ENCODE measurements at places on chromosomes 4 and X.
A peak's percentile ranks its signal among the peaks of the same experiment; 100 is the strongest.

- no peak for DNase-seq
Measured at GRCh38 chr4:172980219-172980618, 188.4 kb upstream of the GALNT7 start.

- no peak for DNase-seq
Measured at GRCh38 chr4:67571975-67572374, 13.4 kb downstream of the STAP1 start.

DNA sequence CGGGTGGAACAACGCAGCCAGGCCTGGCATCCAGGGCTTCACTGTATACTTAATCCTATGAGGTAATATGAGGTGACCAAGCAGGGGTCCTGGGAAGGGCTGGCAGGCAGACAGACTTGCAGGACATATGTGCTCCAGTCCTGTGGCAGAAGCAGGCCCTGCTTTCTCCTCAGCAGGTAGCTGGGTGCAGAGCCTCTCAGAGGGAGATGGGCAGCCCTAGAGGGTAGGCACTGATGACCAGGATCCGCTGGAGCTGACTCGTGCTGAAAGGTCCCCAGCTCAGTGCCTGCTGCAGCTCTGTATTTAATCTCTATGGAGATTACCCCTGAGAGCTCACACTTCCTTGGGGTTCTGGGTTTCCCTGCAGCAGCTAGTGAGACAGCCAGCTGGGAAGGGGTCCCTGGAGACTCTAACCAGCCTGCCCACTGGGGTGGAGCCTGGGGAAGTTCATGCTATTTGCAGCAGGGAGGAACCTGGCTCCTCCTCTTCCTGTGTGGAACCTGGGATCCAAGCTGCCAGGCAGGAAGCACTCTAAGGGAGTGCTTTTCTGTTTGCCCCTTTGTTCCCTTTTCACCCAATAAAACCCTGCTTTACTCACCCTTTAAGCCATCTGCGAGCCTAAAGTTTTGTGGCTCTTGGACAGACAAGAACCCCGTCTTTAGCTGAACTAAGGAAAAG, 339.2 kb downstream of the DCAF12L2 start:
- no peak for DNase-seq

GRCh38 chrX:108165383-108166111, 74.0 kb downstream of the ATG4A start:
- DNase-seq = peak; percentile 55

GRCh38 chr4:83771113-83771705, 235.3 kb downstream of the GPAT3 start:
- peak; percentile 53 for DNase-seq

GRCh38 chr4:38905652-38906385, 38.2 kb downstream of the FAM114A1 start:
- DNase-seq = no peak

All from ecto neural progenitor cell (in vitro differentiated cells).